Left renal pelvis (tissue), 4 donors: ENCODE measurements at places on chromosomes 4 and X. TPM values are rescaled to one million over a fixed set of nuclear protein-coding genes. Genes with fewer than 3 reads are reported as not detected.

Gene ARHGAP36
- not detected for polyA plus RNA-seq

Gene KCNIP4
- 15.3 TPM for polyA plus RNA-seq

Gene CPLX1
- 3.2 TPM for polyA plus RNA-seq

Gene VCX3A
- polyA plus RNA-seq: not detected

Gene KCNE5
- 2.8 TPM for polyA plus RNA-seq

Gene SOX3
- polyA plus RNA-seq: not detected

Gene CT83
- polyA plus RNA-seq: not detected

Gene FHL1
- 206 TPM for polyA plus RNA-seq

Gene UGT2B17
- polyA plus RNA-seq: not detected

Gene ZNF732
- 2.7 TPM for polyA plus RNA-seq

Gene ASB5
- 0.47 TPM for polyA plus RNA-seq

Gene PNMA5
- 0.07 TPM for polyA plus RNA-seq

Gene TCP11X2
- 1.2 TPM for polyA plus RNA-seq
